Stimulated activated CD8-positive, alpha-beta memory T cell treated with anti-CD3 and anti-CD28 coated beads, Interleukin-4, amount 100 ng/mL, for 4 hours (primary cell): ENCODE measurements at places on chromosomes 2 and 18.

GRCh38 chr2:114259389-114259788, 183.1 kb upstream of the DPP10 start:
- DNase-seq = no peak

- no peak for DNase-seq
Measured at GRCh38 chr18:76479351-76480238, 15.4 kb downstream of the ZNF516 start.

DNA sequence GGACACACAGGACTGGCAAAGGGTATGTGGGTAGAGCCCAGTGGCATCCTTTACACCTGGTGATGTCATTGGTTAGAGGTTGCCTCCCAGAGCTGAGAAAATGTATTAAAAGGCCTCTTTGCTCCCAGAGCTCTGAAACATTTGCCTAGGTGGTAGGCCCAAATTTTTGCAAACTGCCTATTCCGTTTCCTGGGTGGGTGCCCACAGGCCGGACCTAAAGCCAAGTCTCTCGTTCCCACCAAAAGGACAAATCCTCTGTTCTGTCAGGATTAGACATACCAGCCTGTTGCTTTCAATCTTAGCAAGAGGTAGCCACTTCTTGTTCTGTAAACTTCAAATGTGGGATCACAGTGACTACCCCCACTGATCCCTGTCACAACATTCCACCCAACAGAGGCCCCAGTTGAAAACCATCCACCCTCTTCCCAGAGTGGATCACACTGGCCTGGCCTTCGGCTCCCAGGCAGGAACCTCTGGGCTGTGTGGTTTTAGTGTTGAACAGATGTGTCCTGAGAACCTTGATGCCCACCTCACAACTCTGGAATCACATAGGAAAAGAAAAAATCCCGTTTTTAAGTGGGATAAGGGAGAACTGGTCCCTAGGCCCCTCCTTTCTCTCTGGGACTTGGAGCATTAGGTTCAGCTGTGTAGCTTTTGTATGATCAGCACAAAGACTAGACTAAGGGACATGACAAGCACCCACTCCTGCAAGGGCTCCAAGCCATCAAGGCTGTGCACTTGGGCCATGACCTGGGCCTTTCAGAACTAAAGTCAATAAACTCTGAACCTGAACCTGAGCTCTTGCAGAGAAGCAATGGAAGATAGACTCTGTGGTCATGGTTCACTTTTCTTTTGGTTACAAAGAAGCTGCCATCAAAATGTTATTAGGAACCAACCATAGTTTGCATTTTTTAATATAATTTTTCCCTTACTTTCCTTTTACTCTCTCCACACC, 211.3 kb downstream of the CYP26B1 start:
- no peak for DNase-seq

DNA sequence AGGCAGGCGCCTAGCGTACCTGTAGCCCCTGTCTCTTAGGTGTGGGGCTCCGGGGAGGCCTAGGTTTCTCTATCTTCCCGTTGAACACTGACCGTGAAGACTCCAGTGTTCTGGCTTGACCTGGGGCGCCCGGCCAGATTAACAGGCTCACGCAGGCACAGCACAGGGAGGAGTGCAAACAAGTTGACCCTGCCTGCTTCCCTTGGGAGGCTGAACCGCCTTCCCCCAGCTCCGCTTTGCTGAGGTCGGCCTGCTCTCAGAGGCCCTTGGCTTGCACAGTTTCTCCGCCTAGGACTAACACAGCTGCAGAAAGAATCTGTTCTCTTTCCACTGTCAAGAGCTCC, 567 bp downstream of the PCYOX1 start:
- no peak for DNase-seq

DNA sequence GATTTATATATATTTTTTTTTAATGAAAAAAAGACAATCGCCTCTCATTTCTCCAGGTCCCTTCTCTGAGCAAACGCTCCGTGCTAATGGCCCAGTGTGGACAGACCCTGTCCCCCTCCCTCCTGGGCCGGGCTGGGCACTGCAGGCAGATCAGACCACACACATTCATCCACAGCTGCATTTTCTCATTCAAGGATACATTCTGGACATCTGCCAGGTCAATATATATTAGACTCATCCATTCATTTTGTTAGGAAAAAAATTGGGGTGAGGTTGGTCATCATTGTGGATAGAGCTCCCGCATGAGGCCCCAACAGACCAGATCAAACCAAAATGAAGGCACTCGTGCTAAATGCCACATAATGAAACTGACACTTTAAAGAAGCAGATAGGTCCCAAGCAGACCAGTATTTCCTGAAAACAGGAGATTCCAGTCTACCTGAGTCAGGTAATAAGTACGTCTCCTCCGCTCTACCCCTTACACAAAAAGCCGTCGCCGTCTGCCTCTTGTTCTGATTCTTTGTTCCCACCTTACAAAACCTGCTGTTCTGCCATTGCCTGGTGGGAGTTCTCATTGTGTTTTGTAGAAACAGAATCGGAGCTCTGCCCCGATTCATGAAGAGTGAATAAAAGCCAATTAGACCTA, 15.4 kb upstream of the OTOS start:
- DNase-seq = no peak

DNA sequence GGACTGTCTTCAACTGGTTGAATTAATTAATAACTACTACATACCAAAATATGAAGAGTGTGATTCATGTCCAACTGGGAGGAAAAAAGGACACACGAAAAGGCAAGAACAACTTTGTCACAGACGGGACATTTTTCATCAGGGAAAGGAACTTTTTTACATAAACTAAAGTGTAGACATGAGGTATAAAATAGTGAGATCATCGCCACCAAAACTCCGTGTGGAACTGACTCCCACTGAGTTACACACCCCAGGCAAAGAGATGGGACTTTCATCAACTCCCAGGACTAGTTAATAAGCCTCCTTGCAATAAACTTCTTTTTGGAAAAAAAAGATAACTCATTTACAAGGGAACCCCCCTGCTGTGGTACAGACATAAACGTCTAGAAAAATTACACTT, 12.9 kb upstream of the NMI start:
- no peak for DNase-seq

- DNase-seq = no peak
Measured at GRCh38 chr2:109275120-109276012, 146.4 kb downstream of the SH3RF3 start.

DNA sequence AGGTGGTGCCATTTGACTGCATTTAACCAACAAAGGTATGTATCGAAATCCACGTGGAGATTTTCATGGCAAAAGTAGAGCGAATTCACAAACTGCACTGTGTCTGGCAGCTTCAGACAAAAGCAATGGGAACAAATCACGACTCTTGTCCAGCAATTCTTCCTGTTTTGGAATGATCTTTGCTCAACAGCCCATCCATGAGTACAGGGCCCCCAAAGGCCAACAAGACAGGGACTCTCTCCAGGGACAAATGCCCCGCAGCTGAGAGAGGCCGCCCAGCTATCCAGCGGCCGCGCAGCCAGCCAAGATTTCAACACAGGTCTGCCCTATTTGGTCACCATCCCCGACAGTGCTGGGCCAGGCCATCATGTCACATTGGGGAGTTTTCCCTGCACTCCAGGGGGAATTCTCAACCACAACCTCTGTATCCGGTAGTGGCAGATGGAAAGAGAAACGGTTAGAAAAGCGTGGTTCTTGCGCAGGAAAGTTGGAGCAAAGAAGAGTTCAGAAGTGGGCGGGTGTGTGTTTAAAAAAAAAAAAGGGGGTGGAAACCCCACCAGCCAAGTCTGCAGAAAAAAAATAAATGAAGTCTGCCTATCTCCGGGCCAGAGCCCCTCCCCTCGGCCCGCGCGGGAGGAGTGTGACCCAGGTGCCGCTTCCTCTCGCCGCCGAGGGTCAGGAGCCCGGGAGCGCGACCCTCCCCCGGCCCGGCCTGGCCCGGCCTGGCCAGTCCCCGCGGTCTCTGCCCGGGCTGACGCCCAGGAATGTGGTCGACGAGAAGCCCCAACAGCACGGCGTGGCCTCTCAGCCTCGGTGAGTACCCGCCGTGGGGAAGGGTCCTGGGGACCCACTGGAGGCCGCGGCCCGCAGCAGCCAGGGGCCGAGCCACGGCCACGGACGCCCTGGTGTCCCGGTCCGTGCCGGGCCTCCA, at the start of gene GYPC:
Gene GYPC, plus strand, starts transcription at position 659 of the 931 bp plus-strand sequence. Its CDS starts 106 bp downstream, at position 765.
- no peak for DNase-seq

DNA sequence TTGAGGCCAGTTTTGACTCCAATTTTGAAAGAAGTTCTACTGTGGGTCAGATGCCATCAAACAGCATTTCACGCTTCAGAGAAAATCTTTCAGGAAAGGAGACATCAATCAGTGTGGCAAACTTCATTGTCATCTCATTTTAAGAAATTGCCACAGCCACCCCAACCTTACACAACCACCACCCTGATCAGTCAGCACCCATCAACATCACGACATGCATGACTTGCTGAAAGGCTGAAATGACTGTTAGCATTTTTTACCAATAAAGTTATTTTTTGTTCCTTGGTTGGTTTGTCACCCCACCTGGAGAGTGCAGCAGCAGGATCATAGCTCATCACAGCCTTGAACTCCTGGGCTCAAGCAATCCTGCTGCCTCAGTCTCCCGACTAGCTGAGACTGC, 10.4 kb downstream of the DNAJC10 start:
- no peak for DNase-seq

GRCh38 chr2:26196683-26197418, 24.0 kb downstream of the GAREM2 start:
- DNase-seq = no peak

DNA sequence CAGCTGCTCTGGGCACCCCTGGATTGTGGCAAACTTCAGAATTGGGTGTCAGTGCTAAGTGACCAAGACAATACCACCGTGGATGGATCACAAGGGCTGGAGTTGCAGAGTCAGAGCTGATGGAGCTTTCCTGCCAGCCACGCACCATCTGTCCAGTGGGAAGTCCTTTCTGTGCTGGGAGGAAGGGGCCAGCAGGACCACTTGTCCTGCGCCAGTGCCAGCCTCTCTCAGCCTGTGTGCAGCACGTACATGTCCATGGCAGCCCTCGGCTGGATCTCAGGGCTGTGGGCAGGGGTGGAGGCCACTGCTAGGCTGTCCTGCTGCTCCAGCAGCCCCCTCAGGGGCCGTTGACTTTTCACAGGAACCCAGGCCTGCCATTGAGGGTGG, 33.3 kb downstream of the RAB31 start:
- no peak for DNase-seq

- no peak for DNase-seq
Measured at GRCh38 chr2:64700133-64700809, 46.6 kb upstream of the SERTAD2 start.

GRCh38 chr2:24635181-24635580, 144.1 kb downstream of the NCOA1 start:
- DNase-seq = no peak

- peak; percentile 38 for DNase-seq
Measured at GRCh38 chr2:219352448-219353023, 20.0 kb upstream of the RESP18 start.

GRCh38 chr18:23981369-23981980, 33.1 kb upstream of the TTC39C start:
- no peak for DNase-seq

DNA sequence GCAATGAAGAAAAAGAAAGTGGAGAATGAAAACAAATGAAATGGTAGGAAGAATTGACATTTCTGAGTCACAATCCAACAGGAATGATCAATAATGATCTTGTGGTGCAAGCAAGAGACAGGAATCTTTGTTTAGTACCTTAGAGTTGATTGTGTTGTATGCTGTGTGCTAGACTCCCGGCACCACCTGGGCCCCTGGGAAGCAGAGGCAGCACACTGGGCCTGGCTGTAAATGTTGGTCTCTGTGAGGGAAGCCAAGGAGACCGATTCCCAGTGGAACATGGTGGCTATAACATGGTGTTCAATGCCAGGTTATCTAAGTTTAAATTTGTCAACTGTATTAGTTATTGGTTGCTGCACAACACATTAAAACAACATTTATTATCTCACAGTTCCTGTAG, 9.8 kb upstream of the CWC22 start:
- no peak for DNase-seq

DNA sequence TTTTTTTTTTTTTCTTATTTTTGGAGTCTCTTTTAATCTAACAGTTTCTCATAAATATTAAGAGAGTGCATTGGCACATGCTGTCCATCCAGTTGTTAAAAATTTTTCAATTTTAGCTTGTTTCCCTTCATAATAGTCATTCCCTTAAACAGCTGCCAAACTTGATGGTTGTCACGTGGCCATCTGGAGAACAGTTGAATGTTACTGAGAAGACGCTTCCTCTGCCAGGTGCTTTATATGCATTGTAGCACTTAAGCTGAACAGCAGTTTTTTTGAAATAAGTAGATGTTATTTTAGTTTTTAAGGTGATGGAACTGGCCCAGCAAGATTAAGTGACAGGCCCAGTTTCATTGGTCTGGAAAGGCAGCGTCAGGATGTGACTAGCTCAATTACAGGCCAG, 3.3 kb downstream of the SMARCAL1 start:
- DNase-seq = no peak

DNA sequence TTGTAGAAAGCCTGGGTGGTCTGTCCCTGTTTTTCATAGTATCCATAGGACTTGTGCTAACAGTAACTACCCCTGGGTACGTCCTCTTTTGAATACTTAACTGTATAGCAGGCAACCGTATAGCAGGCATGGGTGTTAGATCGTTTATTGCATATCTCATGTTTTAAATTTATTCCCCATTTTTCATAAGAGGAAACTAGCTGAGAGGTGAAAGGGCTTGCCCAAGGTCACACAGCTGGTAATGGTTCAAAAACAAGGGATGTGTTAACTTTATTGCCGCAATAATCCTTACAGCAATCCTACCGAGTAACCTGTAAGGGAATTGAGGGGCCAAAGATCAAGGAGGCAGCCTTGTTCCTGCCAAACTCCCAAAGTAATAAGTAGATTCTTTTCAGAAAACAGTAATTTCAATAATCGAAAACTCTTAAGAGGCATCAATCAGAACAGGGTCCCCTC, 990 bp upstream of the MGAT4A start:
- DNase-seq = no peak

DNA sequence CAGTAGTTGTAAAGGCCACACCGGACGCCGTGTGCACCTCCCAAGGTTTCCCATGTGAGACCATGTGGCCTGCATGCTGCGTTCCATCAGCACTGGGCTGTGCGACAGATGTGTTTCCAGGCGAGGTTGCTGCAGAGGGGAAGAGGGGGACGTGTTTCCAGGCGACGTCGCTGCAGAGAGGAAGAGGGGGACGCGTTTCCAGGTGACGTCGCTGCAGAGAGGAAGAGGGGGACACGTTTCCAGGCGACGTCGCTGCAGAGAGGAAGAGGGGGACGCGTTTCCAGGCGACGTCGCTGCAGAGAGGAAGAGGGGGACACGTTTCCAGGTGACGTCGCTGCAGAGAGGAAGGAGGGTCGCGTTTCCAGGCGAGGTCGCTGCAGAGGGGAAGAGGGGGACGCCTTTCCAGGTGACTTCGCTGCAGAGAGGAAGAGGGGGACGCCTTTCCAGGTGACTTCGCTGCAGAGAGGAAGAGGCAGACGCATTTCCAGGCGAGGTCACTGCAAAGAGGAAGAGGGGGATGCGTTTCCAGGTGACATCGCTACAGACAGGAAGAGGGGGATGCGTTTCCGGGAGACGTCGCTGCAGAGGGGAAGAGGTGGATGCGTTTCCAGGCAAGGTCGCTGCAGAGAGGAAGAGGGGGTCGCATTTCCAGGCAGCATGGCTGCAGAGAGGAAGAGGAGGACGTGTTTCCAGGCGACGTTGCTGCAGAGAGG, 24.5 kb downstream of the NFATC1 start:
- no peak for DNase-seq
